AG04449 (cell line): ENCODE measurements at places on chromosomes 2 and 18.

GRCh38 chr2:226208726-226209125 lies 590.9 kb downstream of the IRS1 start:
- DNase-seq, result no peak

- no peak for DNase-seq
These were observed 97.8 kb upstream of the PMAIP1 start for GRCh38 chr18:59802031-59802430.

DNA sequence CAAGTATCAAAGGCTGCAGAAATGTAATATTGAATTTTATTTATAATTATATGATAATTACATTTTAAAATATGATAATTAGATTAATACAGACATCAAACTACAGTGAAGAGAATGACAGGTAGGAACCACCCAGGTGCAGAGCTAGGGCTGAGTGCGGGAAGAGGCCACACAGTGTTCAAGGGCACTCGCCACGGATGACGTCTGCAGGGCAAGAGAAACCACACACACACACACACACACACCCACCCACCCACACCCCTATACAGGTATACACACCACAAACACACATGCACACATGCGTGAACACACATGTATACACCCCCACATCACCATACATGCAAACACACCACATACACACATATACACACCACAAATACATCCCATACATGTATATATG lies 41.2 kb downstream of the MBP start:
- DNase-seq, result no peak

DNA sequence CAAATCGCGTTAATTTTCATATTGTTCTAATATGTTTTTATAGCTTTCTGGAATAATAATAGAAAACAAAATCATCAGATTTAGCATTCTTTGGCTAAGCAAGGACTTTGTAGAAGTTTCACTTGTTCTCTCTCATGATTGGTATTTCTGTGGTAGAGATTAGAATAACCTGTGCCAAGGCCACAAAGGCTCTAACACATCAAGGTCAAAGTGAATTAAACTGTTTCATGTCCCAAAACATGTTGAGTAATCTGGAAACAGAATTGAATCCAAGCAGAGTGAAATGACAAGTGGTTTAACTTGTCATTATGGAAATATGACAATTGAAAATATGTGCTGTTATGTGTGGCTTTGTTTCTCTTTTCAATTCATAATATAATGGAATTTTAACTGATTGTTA lies 617.4 kb downstream of the CCDC85A start:
- DNase-seq, result no peak

DNA sequence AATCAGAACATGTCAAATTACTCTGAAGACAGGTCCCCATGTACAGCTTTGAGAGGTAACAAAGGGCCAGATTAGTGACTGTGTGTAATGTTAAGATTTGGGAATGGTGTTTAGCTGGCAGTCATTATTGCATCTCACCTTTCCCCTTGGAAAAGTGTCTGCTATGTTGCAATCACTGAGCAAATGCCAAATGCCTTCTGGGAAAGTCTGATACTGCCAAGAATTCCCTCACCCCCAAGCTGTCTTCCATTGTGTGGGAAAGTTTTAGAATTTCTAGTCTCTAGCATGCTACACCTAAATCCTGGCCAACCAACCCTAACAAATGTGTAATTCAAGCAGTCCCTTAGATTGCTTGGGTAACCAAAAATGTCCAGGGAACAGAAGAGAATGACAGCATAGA lies 13.6 kb upstream of the PELI1 start:
- no peak for DNase-seq

DNA sequence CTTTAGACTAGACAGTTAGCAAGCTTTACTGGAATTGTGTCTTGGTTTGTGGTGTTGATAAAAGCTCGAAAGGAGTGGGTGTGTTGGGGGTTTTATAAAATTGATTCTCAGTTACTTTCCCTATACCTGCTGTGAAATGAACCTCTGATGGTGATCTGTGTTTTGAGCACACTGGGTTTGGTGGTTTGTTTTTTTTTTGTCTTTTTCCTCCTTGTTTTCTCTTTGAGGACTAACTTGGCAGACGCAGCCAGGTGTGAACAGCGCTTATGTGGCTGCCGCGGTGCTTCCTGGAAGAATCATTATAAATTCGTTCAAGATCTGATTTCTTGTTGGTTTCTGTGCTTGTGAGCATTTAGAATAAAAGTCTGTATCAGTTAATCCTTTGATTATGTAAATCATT lies 28.5 kb downstream of the GRHL1 start:
- no peak for DNase-seq

DNA sequence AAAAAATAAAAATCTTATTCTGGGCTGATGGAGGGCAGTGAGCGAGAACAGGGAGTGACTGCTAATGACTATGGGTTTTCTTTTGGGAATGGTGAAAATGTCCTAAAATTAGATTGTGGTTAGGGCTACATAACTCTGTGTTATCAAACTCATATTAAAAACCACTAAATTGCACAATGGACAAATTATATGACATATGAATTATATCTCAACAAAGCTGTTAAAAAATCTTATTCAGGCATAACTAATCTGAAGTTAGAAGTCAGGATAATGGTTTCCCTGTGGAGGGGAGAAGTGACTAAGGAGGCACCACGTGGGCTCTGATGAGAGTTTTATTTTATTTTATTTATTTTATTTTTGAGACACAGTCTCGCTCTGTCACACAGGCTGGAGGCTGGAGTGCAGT lies 32.1 kb upstream of the DPP4 start:
- peak; percentile 4 for DNase-seq

GRCh38 chr2:134362152-134362668 lies 108.3 kb downstream of the MGAT5 start:
- no peak for DNase-seq

DNA sequence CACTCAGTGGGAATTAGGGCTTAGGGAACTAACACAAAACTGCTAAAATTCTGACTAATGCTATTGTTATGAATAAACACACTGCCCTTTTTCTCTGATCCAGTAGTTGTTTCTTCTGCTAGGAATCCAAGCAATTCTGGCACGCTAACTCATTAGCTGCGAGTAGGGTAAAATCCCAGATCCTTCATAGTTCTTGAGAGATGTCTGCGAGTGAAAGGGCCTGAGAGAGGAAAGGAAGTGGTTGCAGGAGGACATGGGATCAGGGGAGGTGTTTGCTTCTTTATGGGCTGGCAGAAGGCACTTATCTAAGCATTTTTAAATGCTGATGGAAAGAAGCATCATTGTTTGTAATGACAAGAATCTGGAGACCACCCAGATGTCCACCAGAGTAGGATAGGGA lies 9.4 kb downstream of the MAP3K19 start:
- no peak for DNase-seq

DNA sequence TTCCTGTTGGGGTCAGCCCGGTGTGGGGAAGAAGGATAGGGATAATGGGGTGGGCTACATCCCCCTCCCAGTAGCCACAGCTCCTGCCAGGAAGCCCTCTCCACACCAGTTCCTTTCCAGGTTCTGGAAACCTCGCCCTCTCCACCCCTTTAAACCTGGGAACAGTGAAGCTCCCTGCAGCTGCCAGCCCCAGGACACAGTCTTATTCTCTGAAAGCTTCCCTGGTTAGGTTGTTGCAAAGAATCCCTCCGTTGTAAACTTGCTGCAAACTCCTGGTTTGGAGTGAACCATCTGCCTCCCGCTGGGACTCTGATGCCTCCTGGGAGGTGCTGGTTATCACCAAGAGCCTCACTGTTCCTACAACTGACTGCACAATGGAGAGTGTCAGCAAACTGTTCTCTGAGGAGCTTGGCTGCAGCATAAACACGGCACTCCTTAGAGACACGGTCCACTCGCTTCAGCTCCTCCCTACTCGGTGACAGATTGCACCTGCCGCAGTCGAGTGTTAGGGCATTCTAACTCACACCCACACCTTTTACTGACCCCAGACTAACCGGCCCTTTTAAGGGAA lies 261.8 kb upstream of the RAB6C start:
- DNase-seq, result no peak

GRCh38 chr2:226644399-226644865 lies 155.2 kb downstream of the IRS1 start:
- no peak for DNase-seq

GRCh38 chr2:149099298-149099697 lies 60.8 kb downstream of the LYPD6B start:
- no peak for DNase-seq
